CD4-positive, alpha-beta T cell treated with Interleukin-10 for 1 hour (primary cell): ENCODE measurements at places on chromosomes 1 and 21.

- DNase-seq: no peak
Measured at GRCh38 chr21:37348664-37349063, 17.9 kb upstream of the DYRK1A start.

- no peak for DNase-seq
Measured at GRCh38 chr1:12049616-12050015, 13.5 kb upstream of the TNFRSF8 start.

- no peak for DNase-seq
Measured at GRCh38 chr21:41961282-41961701, 7.5 kb upstream of the C2CD2 start.

DNA sequence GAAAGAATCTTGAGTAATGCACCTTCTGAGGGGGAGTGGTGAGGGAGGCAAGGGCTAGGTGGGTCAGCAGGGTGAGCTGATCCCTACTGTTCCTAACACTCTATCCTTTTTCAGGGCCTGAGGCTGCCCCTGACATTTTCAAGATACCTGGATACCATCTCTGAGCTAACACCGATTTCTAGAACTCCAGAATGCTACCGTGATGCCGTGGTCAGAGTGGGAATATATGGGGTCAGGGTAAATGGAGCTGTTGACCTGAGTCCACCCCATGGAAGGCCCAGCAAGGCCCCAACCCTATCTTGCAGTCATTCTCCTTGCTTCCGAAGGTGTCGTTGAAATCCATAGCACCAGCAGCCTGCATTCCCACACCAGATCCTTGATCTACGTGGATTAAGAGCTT lies 18.0 kb upstream of the PTPRF start:
- no peak for DNase-seq

DNA sequence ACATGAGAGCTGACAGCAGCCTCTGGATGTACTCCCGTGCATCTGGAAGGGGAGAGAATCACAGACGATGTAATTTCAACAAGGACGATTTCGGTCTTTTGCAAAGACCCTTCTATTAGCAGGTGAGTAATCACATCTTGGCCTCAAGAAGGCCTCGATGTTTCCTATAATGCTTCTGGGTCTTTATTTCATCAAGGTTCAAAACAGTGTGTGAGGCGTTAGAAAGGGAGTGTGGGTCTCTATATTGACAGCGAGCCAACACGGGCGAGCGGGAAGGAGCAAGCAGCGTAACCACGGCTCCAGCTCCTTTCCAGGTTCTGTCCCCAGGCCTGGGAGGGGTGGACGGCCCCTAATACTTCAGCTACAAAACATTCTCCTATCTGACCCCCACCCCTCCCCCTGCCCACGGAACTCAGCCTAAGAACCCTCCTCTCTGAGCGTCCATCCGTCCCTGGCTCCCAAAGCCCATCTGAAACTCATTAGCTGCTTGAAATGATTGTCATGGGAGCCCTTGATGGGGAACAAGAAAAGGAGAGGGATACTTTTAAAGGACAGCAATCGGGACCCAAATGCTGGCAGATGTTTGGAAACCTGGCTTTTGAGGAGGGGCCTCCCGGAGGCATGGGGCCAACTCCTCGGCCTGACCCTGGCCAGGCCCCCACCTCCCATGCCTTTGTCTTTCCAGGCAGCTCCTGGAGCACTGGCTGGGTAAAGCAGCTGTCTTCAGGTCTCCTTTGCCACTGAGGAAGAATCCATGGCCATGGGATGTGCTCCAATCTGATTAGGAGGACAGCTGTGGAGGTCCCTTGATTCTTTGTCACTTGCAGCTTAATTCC lies 250.8 kb downstream of the FOXD2 start:
- no peak for DNase-seq

- no peak for DNase-seq
Measured at GRCh38 chr1:183267646-183268431, 81.8 kb downstream of the LAMC2 start.

- no peak for DNase-seq
Measured at GRCh38 chr1:195999022-195999421, 609.2 kb downstream of the KCNT2 start.

GRCh38 chr1:177585302-177586220 lies 384.3 kb downstream of the SEC16B start:
- no peak for DNase-seq

GRCh38 chr1:119660253-119661083 lies 12.4 kb upstream of the ZNF697 start:
- no peak for DNase-seq

GRCh38 chr21:10640446-10640845 lies 119.1 kb downstream of the TPTE start:
- no peak for DNase-seq

- DNase-seq: no peak
Measured at GRCh38 chr1:30809514-30810263, 52.1 kb upstream of the LAPTM5 start.

GRCh38 chr1:154962156-154962749 lies 671 bp upstream of the PYGO2 start:
- no peak for DNase-seq
